ENCODE measurements at places on chromosomes 5 and 9. TPM values are rescaled to one million over a fixed set of nuclear protein-coding genes. Genes with fewer than 3 reads are reported as not detected.

GRCh38 chr9:93320591-93321219, 130.8 kb upstream of the FAM120A start:
- DNase-seq: no peak

DNA sequence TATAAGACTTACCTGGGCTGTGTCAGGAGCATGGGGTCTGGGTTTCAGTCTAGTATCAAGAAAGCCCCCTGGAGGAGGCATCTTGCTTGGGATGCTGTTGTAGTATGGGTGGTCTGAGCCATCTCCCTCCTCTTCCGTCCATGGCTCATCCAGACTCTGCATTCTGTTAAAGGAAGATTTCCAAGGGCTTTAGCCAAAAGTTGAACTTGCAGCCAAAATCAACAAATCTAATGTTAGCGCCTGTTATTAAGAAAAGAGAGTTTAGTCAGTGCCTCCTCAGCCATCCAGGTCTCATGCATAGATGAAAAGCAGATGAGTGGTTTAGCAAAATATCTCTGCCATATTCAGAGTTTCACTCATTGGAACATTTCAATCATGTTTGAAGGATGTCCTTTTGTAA, 55.6 kb downstream of the S1PR3 start:
- DNase-seq: no peak

GRCh38 chr5:168914491-168914890, 335.3 kb upstream of the PANK3 start:
- no peak for DNase-seq

- DNase-seq: no peak
Observed at GRCh38 chr9:70130266-70130665, 86.6 kb downstream of the MAMDC2 start.

GRCh38 chr9:113738496-113738892, 137.6 kb upstream of the ZNF618 start:
- no peak for DNase-seq

DNA sequence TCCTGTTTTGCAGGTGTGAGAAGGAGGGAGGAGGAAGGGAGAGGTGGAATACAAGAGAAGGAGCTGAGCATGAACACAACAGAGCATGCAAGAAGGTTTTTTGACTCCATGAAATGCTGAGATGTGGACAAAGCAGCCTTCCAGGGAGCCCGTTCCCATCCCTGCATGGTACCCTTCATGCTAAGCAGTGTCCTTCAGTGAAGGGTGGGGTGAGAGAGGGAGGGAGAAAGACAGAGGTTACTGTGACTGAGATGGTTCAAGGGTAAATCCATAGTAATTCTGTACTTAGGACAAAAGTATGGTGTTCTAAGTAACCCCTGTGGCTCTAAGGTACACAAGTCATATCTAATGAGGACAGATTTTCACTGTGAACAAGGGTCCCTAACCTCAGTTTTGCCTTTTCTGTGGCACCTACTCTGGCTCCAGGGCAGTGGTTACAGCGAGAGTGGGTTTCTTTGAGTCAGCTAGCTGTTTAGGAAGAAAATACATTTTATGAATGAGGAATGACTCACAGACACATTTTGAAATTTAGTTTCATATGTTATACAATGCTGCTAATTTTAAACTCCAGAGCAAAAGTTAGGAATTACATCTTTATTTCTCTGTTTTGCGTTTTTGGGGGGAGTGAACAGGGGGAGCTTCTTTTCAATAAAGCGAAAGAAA, 184.9 kb upstream of the SLC12A2 start:
- DNase-seq: no peak

DNA sequence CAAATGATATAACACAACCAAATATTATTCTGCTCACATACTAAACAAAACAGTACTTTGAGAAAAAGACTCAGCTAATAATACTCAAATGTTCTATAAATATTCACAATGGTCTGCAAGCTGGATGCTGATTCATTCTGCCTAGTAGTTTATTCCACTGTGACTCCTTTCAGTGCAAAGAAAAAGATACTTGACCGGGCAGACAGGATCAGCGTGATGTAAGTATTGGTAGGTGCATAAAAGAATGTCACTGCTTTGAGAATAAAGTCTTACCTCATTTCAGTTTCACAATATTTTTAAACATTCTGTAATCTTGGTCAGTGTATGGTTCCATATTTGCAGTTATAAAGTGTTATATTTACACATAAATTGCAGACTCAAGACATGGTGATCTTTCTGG, 223.0 kb upstream of the NUDT12 start:
- no peak for DNase-seq

DNA sequence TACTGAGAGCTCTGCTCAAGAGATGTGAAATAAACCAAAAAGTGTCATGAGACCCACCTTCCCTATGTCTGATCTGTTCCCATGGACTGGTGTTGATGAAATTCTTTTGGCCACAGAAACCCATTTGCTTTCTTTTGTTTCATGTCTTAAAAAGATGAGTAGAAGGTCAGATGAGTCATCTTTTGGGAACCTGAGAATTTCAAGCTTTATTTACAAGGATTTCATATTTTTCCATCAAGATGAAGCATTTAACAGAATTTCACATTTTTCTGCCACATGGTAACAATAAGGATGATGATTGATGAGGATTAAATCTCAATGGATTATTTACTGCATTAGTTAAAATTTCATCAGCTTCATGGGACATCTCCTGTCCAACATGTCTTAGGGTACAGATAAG, 337.8 kb downstream of the DEPDC1B start:
- no peak for DNase-seq

DNA sequence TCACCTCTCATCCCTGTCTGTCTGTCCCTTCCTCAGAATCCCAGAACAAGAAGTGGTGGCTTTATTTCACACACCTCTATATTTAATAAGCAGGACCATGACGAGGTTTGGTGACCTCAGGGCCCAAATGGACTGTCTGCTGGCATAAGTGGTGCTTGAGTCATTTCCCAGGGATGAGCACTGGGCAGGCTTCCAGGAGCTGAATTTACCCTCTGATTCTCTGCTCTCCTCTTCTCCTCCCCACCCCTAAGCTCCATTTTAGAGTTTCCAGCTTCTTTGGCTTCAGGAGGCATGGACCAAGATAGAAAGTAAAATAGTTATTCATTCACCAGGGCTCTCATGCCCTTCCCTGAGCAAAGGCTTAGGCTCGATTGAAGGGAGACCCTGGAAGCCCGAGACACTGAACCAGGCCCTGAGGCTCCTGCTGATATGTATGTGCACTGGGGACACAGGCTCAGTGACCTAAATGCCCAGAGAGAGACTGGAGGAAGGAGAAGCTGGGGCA, 69.1 kb downstream of the PPARGC1B start:
- DNase-seq: peak; percentile 93

DNA sequence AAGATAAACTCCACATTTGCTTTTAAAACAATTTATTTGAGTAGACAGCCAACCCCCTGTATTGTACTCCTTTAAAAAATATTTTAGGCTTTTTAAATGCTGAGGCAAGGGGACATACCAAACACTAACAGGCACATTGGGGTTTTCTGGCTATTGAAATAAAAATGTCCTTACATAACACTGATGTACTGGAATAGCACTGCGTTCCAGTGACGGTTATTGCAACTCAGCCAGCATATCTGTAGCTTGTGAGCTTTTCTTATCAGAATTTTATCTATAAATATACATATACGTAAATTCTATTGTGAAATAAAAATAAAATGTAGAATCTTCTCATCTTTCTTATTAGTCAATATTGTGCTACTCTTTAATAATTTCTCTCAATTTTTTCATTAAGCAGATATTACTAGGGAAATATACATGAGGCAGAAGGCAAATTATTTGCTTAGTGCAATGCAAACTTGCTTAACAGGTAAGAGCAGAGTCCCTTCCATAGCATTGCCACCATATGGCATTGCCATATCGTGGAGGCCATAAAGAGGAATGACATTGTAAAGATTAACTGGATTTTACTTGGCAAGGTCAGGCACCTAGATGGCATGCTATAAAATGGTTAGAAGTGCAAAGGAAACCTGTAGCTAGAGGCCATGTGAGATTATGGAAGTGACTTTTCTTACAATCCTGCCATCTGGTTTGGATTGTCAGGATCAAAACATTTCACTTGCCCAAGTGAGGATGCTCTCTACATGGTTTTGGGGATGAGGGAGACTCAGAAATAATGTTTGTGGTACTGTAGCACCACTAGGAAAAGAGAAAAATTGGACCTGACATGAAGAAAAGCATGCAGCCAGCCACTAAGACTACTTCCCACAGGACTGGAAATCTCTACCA, 94.8 kb upstream of the CDKN2B start:
- DNase-seq: no peak

GRCh38 chr9:14344053-14344524, 30.1 kb upstream of the NFIB start:
- DNase-seq: peak; percentile 56

- DNase-seq: no peak
Observed at GRCh38 chr9:3246241-3246640, 279.6 kb downstream of the RFX3 start.

DNA sequence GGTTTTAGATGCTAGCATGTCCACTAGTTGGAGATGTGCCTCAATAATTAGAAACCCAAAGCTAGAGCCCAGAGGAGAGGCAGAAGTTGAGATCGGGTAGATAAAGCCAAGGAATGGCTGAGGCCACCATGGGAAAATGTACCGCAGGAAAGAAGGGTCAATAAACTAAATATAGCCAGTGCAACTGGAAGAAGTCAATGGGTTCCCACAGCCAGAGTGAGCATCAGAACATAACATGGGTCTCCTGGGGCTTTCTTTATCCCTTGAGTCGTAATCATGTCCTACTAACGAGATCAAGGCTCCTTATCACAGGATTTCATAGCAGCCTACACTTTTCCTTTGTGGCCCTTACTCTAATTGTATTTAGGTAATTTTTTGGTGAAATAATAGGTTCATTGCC, 61.7 kb downstream of the FRMD3 start:
- no peak for DNase-seq

Gene EQTN
- 1.0 TPM for total RNA-seq

Gene KCNV2
- total RNA-seq: not detected

Gene PKD2L2
- 0.70 TPM for total RNA-seq

Gene EFNA5
- total RNA-seq: 0.15 TPM

Gene SV2C
- total RNA-seq: not detected

Data from gastrocnemius medialis (tissue), 4 donors.